ENCODE measurements at places on chromosomes 11 and 22. TPM values are rescaled to one million over a fixed set of nuclear protein-coding genes. Genes with fewer than 3 reads are reported as not detected.

PRR33 gene
- not detected for total RNA-seq

GRCh38 chr11:110298301-110298765, 1.9 kb upstream of the RDX start:
- DNase-seq = no peak

GRCh38 chr22:43310798-43311197, 32.4 kb downstream of the SCUBE1 start:
- DNase-seq = no peak

GRCh38 chr11:114059278-114059983, at the start of gene ZBTB16:
ZBTB16 (plus strand) TSS chr11:114059711; CDS start chr11:114063301, 3,590 bp downstream.
- DNase-seq = peak; percentile 91

DNA sequence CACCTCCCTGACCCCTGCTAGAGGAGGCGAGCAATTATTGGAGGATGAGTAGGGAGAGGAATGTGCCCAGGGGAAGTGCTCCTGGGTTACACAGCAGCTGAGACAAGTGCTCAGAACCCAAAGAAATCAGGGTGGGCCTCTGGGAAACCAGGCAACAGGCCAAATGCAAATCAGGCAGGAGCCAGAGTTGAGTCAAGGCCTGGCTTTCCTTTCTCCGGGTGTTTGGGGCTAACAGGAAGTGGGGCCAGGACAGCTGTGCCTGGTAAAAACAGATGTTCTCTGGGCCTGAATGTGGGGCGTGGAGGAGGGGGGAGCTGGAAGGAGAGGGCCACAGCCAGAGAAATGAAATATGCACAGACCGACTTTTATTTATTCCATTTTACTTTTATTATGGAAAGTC, 22.0 kb downstream of the MFNG start:
- no peak for DNase-seq

DNA sequence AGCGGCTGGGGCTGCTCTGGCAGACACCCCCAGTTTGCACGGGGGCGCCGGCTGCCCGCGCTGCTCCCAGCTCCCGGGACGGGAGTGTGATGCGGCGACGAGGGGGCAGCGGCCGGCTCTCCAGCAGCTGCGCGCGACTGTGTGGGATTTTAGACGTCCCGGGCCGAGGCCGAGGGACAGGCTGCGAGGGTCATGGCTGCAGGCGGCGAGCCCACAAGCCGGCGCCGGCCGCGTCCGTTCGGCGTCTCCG, 159 bp downstream of the FZD4 start:
- DNase-seq = no peak

GRCh38 chr11:92702805-92703448, 266.5 kb upstream of the MTNR1B start:
- DNase-seq = no peak

- peak; percentile 68 for DNase-seq
Measured at GRCh38 chr11:119108146-119108856, 1.2 kb downstream of the C2CD2L start.

Data from upper lobe of left lung (tissue), 6 donors.